Naive B cell (primary cell): ENCODE measurements at places on chromosomes 3 and 15. TPM values are rescaled to one million over a fixed set of nuclear protein-coding genes. Genes with fewer than 3 reads are reported as not detected.

- H3K4me3 ChIP-seq, result no peak overlapping the region
- H3K27ac ChIP-seq, result peak overlapping the region; percentile 25
- peaks cover 35% of the 10 kb centered on the region for H3K4me1 ChIP-seq
- H3K36me3 ChIP-seq, result no peaks in the 10 kb centered on the region
- DNase-seq, result no peak
These were observed 405.9 kb upstream of the TBL1XR1 start for GRCh38 chr3:177603148-177603603.

- DNase-seq, result no peak
- H3K36me3 ChIP-seq, result no peaks in the 10 kb centered on the region
- no peak overlapping the region for H3K27ac ChIP-seq
These were observed 557.7 kb upstream of the SGO1 start for GRCh38 chr3:20743553-20744321.

- H3K4me3 ChIP-seq, result no peak overlapping the region
- no peaks in the 10 kb centered on the region for H3K36me3 ChIP-seq
- DNase-seq, result no peak
- no peaks in the 10 kb centered on the region for H3K4me1 ChIP-seq
These were observed 180.1 kb upstream of the KBTBD8 start for GRCh38 chr3:66817951-66818557.

DNA sequence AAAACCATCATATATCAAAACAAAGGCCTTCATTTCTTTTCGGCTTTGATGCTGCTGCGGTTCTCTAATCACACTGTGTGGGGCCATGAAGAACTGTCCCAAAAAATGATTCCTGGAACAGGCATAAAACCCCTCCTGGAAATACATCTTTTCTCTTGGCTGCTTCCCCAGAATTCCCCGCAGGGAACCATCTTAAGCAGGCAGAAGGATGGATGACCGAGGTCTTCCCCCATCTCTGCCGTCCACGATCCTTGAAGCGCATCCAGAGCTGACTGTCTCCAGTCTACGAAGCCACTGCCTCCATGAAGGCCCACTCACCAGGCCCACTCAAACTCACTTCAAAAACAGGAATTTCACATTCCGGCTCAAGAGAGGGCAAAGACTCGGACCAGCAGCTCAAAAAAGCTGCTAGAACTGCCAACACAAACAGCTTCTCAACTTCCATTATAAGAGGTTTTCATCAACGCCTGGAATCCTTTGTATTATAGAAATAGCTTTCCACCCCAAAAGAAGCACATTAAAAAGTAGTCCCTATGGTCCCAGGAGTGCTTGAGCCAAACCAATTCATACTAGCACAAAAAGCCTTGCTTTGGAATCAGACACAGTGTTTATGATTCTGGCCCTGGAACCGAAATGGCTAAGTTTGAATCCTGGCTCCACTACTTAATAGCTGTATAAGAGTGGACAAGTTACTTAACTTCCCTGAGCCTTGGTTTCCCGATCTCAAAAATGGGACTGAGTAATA lies 487.5 kb upstream of the WNT5A start:
- H3K4me1 ChIP-seq, result no peaks in the 10 kb centered on the region
- no peaks in the 10 kb centered on the region for H3K36me3 ChIP-seq
- no peak for DNase-seq
- no peak overlapping the region for H3K4me3 ChIP-seq
- H3K27ac ChIP-seq, result no peak overlapping the region

- H3K27me3 ChIP-seq, result peaks cover 8% of the 10 kb centered on the region
- DNase-seq, result no peak
- no peaks in the 10 kb centered on the region for H3K36me3 ChIP-seq
- no peak overlapping the region for H3K27ac ChIP-seq
These were observed 20.1 kb upstream of the ST3GAL6 start for GRCh38 chr3:98743071-98743470.

- DNase-seq, result peak; percentile 0
- H3K36me3 ChIP-seq, result no peaks in the 10 kb centered on the region
- peaks cover 50% of the 10 kb centered on the region for H3K27me3 ChIP-seq
- H3K4me1 ChIP-seq, result peaks cover 4% of the 10 kb centered on the region
- H3K4me3 ChIP-seq, result no peak overlapping the region
These were observed 56.4 kb upstream of the ARRDC4 start for GRCh38 chr15:97903971-97904572.

DNA sequence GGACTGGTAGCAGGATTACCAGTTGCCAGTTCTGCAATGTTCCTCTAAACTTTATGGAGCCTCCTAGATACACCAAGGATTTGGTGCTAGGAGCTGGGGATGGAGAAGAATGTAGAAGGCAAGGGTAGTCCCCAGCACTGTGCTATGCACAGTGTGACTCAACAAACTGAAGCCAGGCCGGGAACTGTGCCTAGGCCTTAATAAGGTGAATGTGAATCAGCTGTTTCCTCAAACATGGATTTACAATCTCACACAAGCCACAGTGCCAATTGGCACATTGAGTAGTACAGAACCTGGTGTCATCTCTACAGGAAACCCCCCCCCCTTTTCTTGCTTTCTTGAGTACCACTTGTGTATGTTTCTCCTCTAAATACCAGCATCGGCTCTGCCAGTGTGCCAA lies 32.5 kb downstream of the MRPS25 start:
- no peaks in the 10 kb centered on the region for H3K27me3 ChIP-seq
- no peak for DNase-seq
- H3K4me3 ChIP-seq, result no peak overlapping the region
- H3K36me3 ChIP-seq, result peaks cover 11% of the 10 kb centered on the region
- no peak overlapping the region for H3K27ac ChIP-seq

GRCh38 chr15:89448825-89449224 lies 47.6 kb downstream of the RHCG start:
- no peak overlapping the region for H3K27ac ChIP-seq
- H3K36me3 ChIP-seq, result no peaks in the 10 kb centered on the region
- no peak for DNase-seq
- H3K27me3 ChIP-seq, result peaks cover 69% of the 10 kb centered on the region
- H3K4me3 ChIP-seq, result no peak overlapping the region

GRCh38 chr15:69373406-69373805 lies 40.7 kb upstream of the KIF23 start:
- peaks cover 35% of the 10 kb centered on the region for H3K27me3 ChIP-seq
- no peaks in the 10 kb centered on the region for H3K36me3 ChIP-seq
- no peak for DNase-seq
- H3K27ac ChIP-seq, result no peak overlapping the region
- no peaks in the 10 kb centered on the region for H3K4me1 ChIP-seq
- H3K4me3 ChIP-seq, result no peak overlapping the region

- H3K4me1 ChIP-seq, result peaks cover 26% of the 10 kb centered on the region
- peak; percentile 24 for DNase-seq
- no peaks in the 10 kb centered on the region for H3K27me3 ChIP-seq
- H3K27ac ChIP-seq, result peak overlapping the region; percentile 74
- H3K4me3 ChIP-seq, result peak overlapping the region; percentile 62
- peaks cover 9% of the 10 kb centered on the region for H3K36me3 ChIP-seq
These were observed 53.7 kb downstream of the CD47 start for GRCh38 chr3:108036984-108037741.

DNA sequence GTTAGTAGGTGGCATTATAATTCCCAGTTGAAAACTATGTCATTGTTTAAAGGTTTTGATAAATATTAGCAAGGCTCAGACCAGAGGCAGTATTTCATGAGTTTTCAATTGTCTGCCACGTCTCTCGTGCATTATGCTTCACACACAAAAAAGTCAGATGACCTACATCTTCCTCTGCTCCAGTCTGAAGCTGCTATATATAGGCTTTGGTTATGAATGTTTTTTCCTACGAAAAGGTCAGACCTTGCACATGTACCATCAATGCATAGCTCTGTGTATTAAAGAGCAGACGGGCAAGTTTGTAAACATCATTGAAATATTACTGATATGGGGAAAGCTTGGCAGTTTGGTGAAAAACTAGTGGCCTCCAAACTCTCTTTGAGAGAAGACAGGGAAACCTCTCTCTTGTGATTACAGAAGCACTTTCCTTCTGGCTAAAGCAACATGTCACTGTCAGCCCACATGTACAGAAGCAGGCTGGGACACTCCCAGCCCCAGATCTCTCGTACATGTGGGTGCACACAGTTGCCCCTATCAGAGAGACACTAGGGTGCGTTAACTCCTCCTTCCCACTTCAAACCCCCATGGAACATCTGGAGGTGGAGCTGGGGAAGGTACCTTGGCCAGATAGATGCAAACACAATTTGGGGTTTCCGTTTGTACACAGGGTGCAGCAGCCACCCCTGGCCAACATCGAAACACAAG lies 184.0 kb upstream of the BCL6 start:
- H3K27ac ChIP-seq, result no peak overlapping the region
- DNase-seq, result no peak
- peaks cover 4% of the 10 kb centered on the region for H3K27me3 ChIP-seq
- H3K4me1 ChIP-seq, result peaks cover 10% of the 10 kb centered on the region

GRCh38 chr3:51748327-51748726 lies 30.7 kb downstream of the IQCF6 start:
- peaks cover 6% of the 10 kb centered on the region for H3K4me1 ChIP-seq
- H3K36me3 ChIP-seq, result no peaks in the 10 kb centered on the region
- peaks cover 7% of the 10 kb centered on the region for H3K27me3 ChIP-seq
- DNase-seq, result no peak

GRCh38 chr15:41966414-41966812 lies 5.9 kb downstream of the EHD4 start:
- no peak for DNase-seq
- H3K27me3 ChIP-seq, result no peaks in the 10 kb centered on the region

- H3K4me3 ChIP-seq, result peak overlapping the region; percentile 85
- no peak for DNase-seq
- H3K36me3 ChIP-seq, result no peaks in the 10 kb centered on the region
- no peaks in the 10 kb centered on the region for H3K27me3 ChIP-seq
- peaks cover 38% of the 10 kb centered on the region for H3K4me1 ChIP-seq
These were observed 35.6 kb upstream of the RAB11A start for GRCh38 chr15:65833501-65834205.

- H3K27me3 ChIP-seq, result no peaks in the 10 kb centered on the region
- no peak for DNase-seq
- H3K36me3 ChIP-seq, result no peaks in the 10 kb centered on the region
These were observed 1.0 kb upstream of the CEP70 start for GRCh38 chr3:138594935-138595610.

GRCh38 chr15:77830051-77830468 lies 197.3 kb upstream of the LINGO1 start:
- H3K27ac ChIP-seq, result no peak overlapping the region
- H3K4me1 ChIP-seq, result no peaks in the 10 kb centered on the region
- H3K27me3 ChIP-seq, result peaks cover 9% of the 10 kb centered on the region
- H3K4me3 ChIP-seq, result no peak overlapping the region

- H3K4me1 ChIP-seq, result no peaks in the 10 kb centered on the region
- DNase-seq, result no peak
- H3K27ac ChIP-seq, result no peak overlapping the region
- H3K27me3 ChIP-seq, result no peaks in the 10 kb centered on the region
- H3K4me3 ChIP-seq, result no peak overlapping the region
- no peaks in the 10 kb centered on the region for H3K36me3 ChIP-seq
These were observed 431.4 kb downstream of the DIPK2A start for GRCh38 chr3:144403040-144403457.

GRCh38 chr15:63611177-63611576 lies 14.0 kb downstream of the FBXL22 start:
- H3K4me1 ChIP-seq, result peaks cover 27% of the 10 kb centered on the region
- peaks cover 20% of the 10 kb centered on the region for H3K36me3 ChIP-seq
- DNase-seq, result no peak

- no peak overlapping the region for H3K27ac ChIP-seq
- no peak for DNase-seq
- no peak overlapping the region for H3K4me3 ChIP-seq
- H3K36me3 ChIP-seq, result no peaks in the 10 kb centered on the region
- no peaks in the 10 kb centered on the region for H3K27me3 ChIP-seq
These were observed 38.2 kb downstream of the CDIN1 start for GRCh38 chr15:36617529-36618196.

DNA sequence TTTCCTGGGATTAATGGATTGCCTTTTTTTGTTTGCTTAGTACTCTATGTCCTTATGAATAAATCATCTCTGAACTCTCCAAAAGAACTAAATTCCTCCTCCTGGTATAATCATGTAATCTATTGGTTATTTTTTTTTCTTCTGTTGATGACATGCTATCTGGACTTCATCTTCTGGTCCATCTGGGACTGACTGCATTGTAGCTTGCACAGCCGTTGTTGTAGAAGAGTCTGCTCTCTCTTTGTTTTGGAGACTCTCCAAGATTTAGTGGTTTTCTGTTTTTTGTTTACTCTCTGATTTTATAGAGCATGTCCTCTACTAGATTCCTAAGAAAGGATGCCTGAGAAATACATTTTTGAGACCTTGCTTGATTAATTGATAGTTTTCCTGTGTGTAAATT lies 19.1 kb downstream of the IREB2 start:
- H3K27ac ChIP-seq, result no peak overlapping the region
- no peaks in the 10 kb centered on the region for H3K27me3 ChIP-seq
- H3K4me1 ChIP-seq, result peaks cover 80% of the 10 kb centered on the region
- DNase-seq, result no peak

GRCh38 chr3:115212615-115213014 lies 65.5 kb upstream of the ZBTB20 start:
- no peak for DNase-seq
- H3K36me3 ChIP-seq, result no peaks in the 10 kb centered on the region
- H3K27me3 ChIP-seq, result peaks cover 2% of the 10 kb centered on the region
- no peaks in the 10 kb centered on the region for H3K4me1 ChIP-seq
- H3K27ac ChIP-seq, result no peak overlapping the region

DNA sequence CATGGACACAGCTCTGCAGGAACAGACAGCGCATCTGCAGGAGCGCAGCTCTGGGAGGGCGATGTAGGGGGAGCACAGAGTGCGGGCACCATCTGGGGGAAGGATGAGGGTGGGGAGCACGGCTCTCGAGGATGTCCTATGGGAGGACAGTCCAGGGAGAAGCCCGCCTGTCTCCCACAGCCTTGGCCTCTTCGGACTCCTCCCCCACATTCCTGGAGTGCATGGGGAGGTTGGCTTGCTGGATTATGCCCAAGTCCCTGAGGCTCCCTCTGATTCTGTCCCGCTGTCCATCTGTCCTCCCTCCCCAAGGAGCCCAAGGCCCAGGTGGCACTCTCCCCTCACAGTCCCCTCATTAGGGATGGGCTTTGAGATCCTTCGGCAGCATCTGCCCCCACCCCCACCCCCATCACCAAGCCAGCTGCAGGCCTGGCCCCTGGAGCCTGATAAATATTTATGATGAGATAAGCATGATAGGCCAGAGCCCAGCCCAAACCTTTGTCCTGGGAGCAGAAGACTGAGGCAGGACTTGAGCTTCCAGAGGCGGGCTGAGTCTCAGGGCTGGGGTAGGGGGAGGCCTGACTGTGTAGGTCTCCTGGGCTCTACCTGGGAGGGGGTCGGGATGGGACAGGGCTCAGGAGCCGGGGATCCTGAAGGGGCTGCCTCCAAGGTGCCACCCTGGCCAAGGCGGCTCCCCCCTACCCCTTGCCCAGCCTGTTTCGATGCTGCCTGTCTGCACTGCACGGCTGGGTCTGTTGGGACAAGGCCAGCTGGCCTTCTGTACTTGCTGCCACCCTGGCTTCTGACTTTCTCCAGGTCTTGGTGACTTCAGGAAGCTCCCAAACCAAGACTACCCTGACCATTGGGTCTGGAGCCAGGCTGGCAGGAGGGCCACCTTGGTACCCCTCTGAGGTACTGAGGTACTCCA lies 28.6 kb upstream of the SEMA3F start:
- no peak overlapping the region for H3K27ac ChIP-seq
- no peaks in the 10 kb centered on the region for H3K36me3 ChIP-seq
- peaks cover 10% of the 10 kb centered on the region for H3K4me1 ChIP-seq
- H3K27me3 ChIP-seq, result no peaks in the 10 kb centered on the region
- no peak overlapping the region for H3K4me3 ChIP-seq

The GOLGA8S gene
- not detected for polyA plus RNA-seq

The SLC9C1 gene
- polyA plus RNA-seq, result not detected

The NMNAT3 gene
- polyA plus RNA-seq, result 3.3 TPM

The DLEC1 gene
- 0.09 TPM for polyA plus RNA-seq

The CCDC13 gene
- 0.75 TPM for polyA plus RNA-seq

The ZNF660 gene
- 1.5 TPM for polyA plus RNA-seq

The ZMYND10 gene
- not detected for polyA plus RNA-seq

The CHDH gene
- 0.07 TPM for polyA plus RNA-seq

The XCR1 gene
- not detected for polyA plus RNA-seq

The RASGRP1 gene
- 23.4 TPM for polyA plus RNA-seq

The LIPH gene
- not detected for polyA plus RNA-seq
